MCF 10A (cell line): ENCODE measurements at places on chromosomes 11 and 22. TPM values are rescaled to one million over a fixed set of nuclear protein-coding genes. Genes with fewer than 3 reads are reported as not detected.

- no peaks in the 10 kb centered on the region for H3K36me3 ChIP-seq
- no peak for DNase-seq
- H3K27ac ChIP-seq, result no peak overlapping the region
- no peak overlapping the region for H3K4me3 ChIP-seq
Observed at GRCh38 chr11:24324211-24324610, 172.6 kb upstream of the LUZP2 start.

GRCh38 chr11:36501236-36501635 lies 8.8 kb downstream of the TRAF6 start:
- no peak overlapping the region for H3K27ac ChIP-seq
- no peak overlapping the region for H3K4me3 ChIP-seq
- H3K36me3 ChIP-seq, result peaks cover 60% of the 10 kb centered on the region
- peaks cover 18% of the 10 kb centered on the region for H3K4me1 ChIP-seq
- DNase-seq, result no peak
- no peaks in the 10 kb centered on the region for H3K27me3 ChIP-seq

- H3K27me3 ChIP-seq, result no peaks in the 10 kb centered on the region
- H3K36me3 ChIP-seq, result no peaks in the 10 kb centered on the region
- DNase-seq, result no peak
- H3K4me3 ChIP-seq, result no peak overlapping the region
Observed at GRCh38 chr11:115737875-115738274, 233.7 kb upstream of the CADM1 start.

GRCh38 chr22:45627489-45628233 lies 44.0 kb upstream of the ATXN10 start:
- H3K27me3 ChIP-seq, result peaks cover 22% of the 10 kb centered on the region
- H3K27ac ChIP-seq, result no peak overlapping the region
- H3K36me3 ChIP-seq, result no peaks in the 10 kb centered on the region

GRCh38 chr22:44718418-44718817 lies 16.4 kb downstream of the PRR5 start:
- no peaks in the 10 kb centered on the region for H3K27me3 ChIP-seq
- no peak for DNase-seq
- no peak overlapping the region for H3K4me3 ChIP-seq
- H3K27ac ChIP-seq, result no peak overlapping the region

DNA sequence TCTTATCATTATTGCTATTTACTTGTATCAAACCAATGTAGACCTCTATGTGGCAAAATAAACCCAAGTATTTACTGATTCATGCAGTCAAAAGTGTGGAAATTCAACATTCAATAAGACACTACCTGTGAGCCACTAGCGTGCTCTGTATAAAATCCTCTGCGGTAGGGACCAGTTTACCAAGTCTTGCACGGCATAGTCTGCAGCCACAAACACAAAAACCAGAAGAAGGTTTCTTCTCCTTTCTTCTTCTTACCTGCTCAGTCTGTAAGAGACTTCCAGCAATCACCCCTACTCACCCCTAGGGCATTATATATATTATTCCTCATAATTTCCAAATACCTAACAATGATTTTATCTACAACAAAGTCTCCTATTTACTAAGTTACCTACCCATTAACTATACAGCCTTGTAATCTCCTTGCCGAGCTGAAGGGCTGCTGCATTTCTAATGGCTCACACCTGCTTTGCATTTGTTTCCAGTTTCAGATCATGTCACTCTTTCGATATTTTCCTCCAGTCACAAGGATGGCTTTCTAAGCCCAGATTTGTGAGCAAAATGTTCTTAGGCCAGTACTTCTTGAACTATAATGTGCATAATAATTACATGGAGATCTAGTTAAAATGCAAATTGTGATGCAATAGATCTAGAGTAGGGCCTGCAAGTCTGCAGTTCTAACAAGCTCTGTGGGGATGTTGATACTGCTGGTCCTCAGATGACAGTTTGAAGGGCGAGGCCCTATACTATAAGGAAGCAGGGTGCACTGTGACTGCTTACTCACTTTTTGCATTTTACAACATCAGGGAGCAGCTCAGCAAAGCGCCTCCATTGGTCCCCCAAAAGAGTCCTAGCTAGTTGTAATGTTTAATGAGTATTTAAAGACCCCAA lies 191.9 kb upstream of the DDI1 start:
- no peak overlapping the region for H3K4me3 ChIP-seq
- H3K27me3 ChIP-seq, result no peaks in the 10 kb centered on the region
- no peak for DNase-seq
- H3K4me1 ChIP-seq, result no peaks in the 10 kb centered on the region
- H3K27ac ChIP-seq, result no peak overlapping the region
- H3K36me3 ChIP-seq, result no peaks in the 10 kb centered on the region

GRCh38 chr11:95084509-95084908 lies 5.1 kb upstream of the ENDOD1 start:
- peak; percentile 79 for DNase-seq
- H3K27ac ChIP-seq, result no peak overlapping the region
- no peaks in the 10 kb centered on the region for H3K27me3 ChIP-seq

GRCh38 chr22:49464037-49464436 lies 363.6 kb downstream of the BRD1 start:
- no peak for DNase-seq
- no peak overlapping the region for H3K4me3 ChIP-seq
- H3K36me3 ChIP-seq, result no peaks in the 10 kb centered on the region
- H3K27me3 ChIP-seq, result no peaks in the 10 kb centered on the region

DNA sequence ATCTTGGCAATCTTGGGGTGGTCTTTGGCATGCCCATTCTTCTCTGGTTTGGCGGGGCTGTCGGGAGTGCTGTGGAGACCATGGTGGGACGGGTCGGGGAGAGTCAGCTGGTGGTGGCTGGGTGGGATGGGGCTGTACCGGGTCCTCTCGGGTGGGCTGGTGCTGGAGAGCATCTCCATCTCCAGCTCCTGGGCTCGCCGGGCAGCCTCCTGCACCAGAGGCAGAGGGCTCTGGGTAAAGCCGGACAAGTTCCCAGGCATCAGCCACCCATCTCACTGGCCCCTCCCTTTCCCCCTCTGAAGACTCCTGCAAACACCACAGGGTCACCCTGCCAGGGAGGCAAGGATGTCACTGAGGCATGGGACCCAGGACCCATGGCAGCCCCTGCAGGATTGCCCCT lies 25.1 kb downstream of the ANKK1 start:
- peaks cover 5% of the 10 kb centered on the region for H3K36me3 ChIP-seq
- no peaks in the 10 kb centered on the region for H3K27me3 ChIP-seq
- no peak overlapping the region for H3K27ac ChIP-seq
- H3K4me3 ChIP-seq, result no peak overlapping the region
- H3K4me1 ChIP-seq, result no peaks in the 10 kb centered on the region

GRCh38 chr22:39712751-39713525 lies 142.4 kb downstream of the CACNA1I start:
- no peaks in the 10 kb centered on the region for H3K4me1 ChIP-seq
- no peak overlapping the region for H3K4me3 ChIP-seq
- no peak for DNase-seq

- peak overlapping the region; percentile 83 for H3K4me3 ChIP-seq
- H3K27me3 ChIP-seq, result no peaks in the 10 kb centered on the region
- peaks cover 13% of the 10 kb centered on the region for H3K4me1 ChIP-seq
- H3K27ac ChIP-seq, result peak overlapping the region; percentile 23
Observed at GRCh38 chr11:117315285-117316196, 515 bp downstream of the BACE1 start.

DNA sequence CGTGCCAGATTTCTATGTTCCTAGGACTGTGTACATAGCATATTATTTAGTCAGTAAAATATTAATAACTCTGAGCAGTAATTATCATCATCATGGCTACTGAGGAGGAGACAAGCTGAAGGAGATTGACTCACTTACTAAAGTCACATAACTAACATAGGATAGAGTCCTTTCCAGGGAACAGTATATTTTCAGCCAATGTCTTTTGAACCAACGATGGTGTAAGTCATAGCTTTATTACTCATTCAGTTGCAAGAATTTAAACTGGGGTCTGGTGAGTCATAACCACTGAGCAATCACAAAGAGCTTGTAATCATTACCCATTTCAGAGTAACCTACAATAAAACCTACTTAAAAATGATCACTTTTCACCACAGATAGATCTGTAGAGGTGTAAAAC lies 1564.8 kb upstream of the TENM4 start:
- H3K36me3 ChIP-seq, result no peaks in the 10 kb centered on the region
- no peaks in the 10 kb centered on the region for H3K27me3 ChIP-seq
- peaks cover 15% of the 10 kb centered on the region for H3K4me1 ChIP-seq
- DNase-seq, result peak; percentile 88

DNA sequence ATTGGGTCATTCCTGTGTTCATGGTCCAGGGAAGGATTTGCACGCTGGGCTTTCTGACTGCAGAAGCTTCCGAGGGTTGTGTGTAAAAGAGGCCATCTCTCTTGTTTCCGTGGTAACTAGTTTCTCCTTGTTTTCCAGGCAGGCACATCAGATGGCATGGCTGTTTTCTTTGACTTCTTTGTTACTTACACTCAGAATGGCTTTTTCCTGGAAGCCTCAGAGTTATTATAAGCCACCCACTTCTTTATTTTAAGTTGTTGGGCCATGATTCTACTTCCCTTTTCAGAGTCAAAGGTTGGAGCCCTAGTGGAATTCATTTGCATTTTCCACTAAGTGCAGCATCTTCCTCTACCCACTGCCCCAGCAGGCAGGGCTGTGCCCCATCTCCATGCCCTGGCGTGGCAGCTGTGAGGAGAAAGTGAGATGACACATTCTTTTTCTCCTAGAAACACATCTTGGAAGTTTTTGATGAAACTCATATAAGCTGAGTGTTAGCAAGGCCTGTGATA lies 94.9 kb downstream of the PRR5L start:
- no peaks in the 10 kb centered on the region for H3K27me3 ChIP-seq
- no peak for DNase-seq

DNA sequence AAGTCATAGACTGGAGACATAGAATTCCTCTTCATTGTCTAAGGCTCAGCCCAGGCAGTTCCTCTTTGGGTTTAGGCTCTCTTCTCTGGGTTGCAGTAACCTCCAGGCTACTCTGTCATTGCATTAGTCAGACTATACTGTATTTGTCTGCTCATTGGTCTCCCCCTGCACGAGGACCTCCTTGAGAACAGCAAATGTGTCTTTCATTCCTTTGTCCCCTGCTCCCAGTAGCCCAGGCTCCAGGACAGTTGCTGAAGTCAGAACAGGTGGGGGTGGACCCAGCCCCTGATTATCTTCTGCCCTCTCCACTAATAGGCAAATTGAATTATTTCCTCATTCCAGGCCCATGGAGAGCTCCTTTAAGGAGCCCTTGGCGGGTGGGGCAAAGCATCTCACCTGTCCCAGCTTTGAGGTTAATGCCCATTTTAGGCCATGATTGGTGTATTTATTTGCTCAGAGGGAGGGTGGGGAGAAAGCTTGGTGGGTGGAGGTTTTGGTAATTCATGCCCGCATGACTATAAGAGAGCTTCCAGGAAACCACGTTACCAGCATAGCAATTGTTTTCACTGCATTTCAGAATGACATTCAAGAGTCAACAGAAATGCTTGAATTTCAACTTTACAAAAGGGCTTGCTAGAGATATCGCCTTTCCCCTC lies 40.9 kb downstream of the NAV2 start:
- H3K27me3 ChIP-seq, result no peaks in the 10 kb centered on the region
- H3K4me1 ChIP-seq, result no peaks in the 10 kb centered on the region
- H3K36me3 ChIP-seq, result peaks cover 13% of the 10 kb centered on the region
- H3K27ac ChIP-seq, result no peak overlapping the region

- H3K27me3 ChIP-seq, result no peaks in the 10 kb centered on the region
- no peak overlapping the region for H3K4me3 ChIP-seq
- peaks cover 12% of the 10 kb centered on the region for H3K36me3 ChIP-seq
- DNase-seq, result no peak
Observed at GRCh38 chr11:44224867-44225501, 85.0 kb downstream of the ALX4 start.

- no peaks in the 10 kb centered on the region for H3K36me3 ChIP-seq
- no peaks in the 10 kb centered on the region for H3K4me1 ChIP-seq
- H3K27ac ChIP-seq, result no peak overlapping the region
Observed at GRCh38 chr11:20315800-20316199, 47.7 kb upstream of the HTATIP2 start.

- no peak for DNase-seq
- no peaks in the 10 kb centered on the region for H3K36me3 ChIP-seq
- no peak overlapping the region for H3K4me3 ChIP-seq
- H3K27ac ChIP-seq, result no peak overlapping the region
- no peaks in the 10 kb centered on the region for H3K4me1 ChIP-seq
Observed at GRCh38 chr22:38549101-38549894, 20.7 kb downstream of the DMC1 start.

GRCh38 chr11:8314916-8315315 lies 51.2 kb upstream of the LMO1 start:
- H3K27me3 ChIP-seq, result peaks cover 9% of the 10 kb centered on the region
- no peak for DNase-seq
- no peaks in the 10 kb centered on the region for H3K4me1 ChIP-seq
- no peak overlapping the region for H3K27ac ChIP-seq
- no peak overlapping the region for H3K4me3 ChIP-seq

DNA sequence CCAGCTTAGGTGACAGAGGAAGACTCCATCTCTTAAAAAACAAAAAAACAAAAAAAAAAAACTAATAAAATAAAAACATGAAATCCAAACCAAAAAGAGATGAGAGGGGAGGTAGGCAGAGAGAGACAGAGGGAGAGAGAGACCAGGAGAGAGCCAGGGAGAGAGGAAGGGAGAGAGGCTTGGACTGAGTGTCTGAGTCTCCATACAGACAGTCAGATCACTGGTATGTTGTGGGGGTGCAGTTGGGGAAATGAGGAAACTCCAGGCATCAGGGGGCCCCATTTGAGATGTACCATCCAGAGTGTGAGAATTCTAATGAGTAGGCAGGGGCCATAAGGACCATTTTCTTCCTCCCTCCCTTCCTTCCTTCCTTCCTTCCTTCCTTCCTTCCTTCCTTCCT lies 53.1 kb upstream of the SEPTIN5 start:
- H3K27ac ChIP-seq, result no peak overlapping the region
- H3K27me3 ChIP-seq, result no peaks in the 10 kb centered on the region
- no peak for DNase-seq
- no peak overlapping the region for H3K4me3 ChIP-seq
- no peaks in the 10 kb centered on the region for H3K36me3 ChIP-seq

NRXN2 gene
- not detected in 2 replicates for total RNA-seq

APOA4 gene
- total RNA-seq, result not detected in 2 replicates

BBOX1 gene
- total RNA-seq, result 0.33 TPM in 1 of 2 replicates, not detected in the other

TALDO1 gene
- total RNA-seq, result 93.8 and 137 TPM in 2 replicates

DPP3 gene
- 34.4 and 40.9 TPM in 2 replicates for total RNA-seq

NRGN gene
- total RNA-seq, result 1.4 TPM in 1 of 2 replicates, not detected in the other

MYRF gene
- 0.16 TPM in 1 of 2 replicates, not detected in the other for total RNA-seq

BTG4 gene
- not detected in 2 replicates for total RNA-seq

USP2 gene
- 0.14 and 0.54 TPM in 2 replicates for total RNA-seq

TMPRSS4 gene
- not detected in 2 replicates for total RNA-seq

MTFP1 gene
- 23.2 and 31.6 TPM in 2 replicates for total RNA-seq

BAIAP2L2 gene
- total RNA-seq, result 3.6 and 7.1 TPM in 2 replicates

OR4C5 gene
- not detected in 2 replicates for total RNA-seq

OR51I1 gene
- total RNA-seq, result not detected in 2 replicates

APOBEC3G gene
- total RNA-seq, result 0.49 and 0.54 TPM in 2 replicates

SLC15A3 gene
- not detected in 2 replicates for total RNA-seq
